Stimulated activated CD8-positive, alpha-beta memory T cell treated with anti-CD3 and anti-CD28 coated beads, Interleukin-15, amount 100 ng/mL, for 4 hours (primary cell): ENCODE measurements at places on chromosomes 7 and 10.

GRCh38 chr7:69696054-69696591 lies 97.8 kb downstream of the AUTS2 start:
- no peak for DNase-seq

DNA sequence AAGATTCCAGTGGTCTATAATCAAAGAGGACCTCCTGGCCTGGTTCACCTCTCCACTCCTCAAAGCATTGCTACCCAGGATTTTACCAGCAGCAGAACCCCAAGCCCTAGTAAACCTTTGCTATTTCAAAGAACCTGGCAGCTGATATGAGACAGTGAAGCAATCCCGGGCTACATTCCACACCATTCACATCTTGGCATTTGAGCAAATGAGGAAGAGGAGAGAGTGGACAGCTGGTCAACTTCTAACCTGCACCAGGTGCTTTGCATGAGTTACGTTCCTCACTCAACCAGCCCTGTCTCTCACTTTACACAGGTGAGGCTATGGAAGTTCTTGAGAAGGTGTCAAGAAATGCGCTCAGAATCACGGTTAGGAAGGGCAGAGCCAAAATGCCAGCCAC lies 1.1 kb downstream of the CCDC3 start:
- no peak for DNase-seq

DNA sequence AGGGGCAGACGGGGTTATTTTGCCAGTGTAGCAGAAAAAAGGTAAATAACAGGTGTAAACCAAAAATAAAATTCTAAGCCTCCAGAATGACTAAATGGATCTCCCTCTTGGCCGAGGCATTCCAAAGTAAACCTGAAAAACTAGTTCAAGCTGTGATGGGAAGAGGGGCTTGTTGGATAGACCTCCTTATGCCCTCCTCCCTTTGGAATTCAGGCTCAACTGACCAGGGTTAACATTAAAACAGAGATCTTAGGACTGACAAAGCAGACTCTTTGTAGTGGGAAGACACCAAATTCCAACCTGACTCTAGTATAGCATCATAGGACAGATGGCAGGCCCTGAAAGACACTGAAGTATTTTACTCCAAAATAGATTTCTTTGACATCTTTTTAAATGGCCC lies 113.8 kb upstream of the ITGB1 start:
- no peak for DNase-seq

DNA sequence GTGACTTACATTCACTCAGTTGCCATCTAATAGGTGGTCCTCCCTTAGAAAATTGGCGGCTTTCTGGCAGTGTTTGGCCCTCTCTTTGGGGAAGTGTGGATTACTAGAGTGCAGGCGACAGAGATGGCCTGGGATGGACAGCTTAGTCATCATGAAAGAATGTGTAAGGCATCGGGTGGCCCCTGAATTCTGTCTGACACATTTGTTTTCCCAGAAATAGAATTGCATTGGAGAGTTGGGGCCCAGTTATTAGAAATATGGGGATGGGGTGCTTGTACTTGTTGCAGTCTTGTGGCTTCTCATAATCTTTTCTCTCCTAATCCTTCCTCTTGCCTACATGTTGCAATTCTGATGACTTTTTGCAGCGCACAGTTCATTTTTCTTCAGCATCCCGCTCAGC lies 13.8 kb downstream of the TCF7L2 start:
- no peak for DNase-seq

DNA sequence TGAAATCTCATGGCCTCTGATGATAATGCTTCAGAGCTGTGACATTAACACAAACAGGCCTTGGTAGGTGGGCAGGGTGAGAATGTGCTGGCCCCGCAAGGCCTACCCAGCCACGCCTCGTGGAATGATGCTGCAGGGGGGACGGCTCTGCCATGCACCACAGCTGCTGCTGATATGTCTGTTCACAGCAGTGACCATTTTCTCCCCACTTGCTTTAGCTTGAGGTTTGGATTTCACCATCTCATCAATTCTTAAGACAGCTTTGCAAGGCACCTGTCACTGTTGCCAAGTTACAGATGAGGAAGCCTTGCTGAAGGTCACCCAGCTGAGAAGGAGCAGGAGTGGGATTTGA lies 128.3 kb downstream of the PTPN20 start:
- no peak for DNase-seq

- DNase-seq: no peak
Measured at GRCh38 chr10:14601326-14601725, 173.4 kb downstream of the FAM107B start.

- no peak for DNase-seq
Measured at GRCh38 chr7:21429786-21430574, 2.1 kb downstream of the SP4 start.

- no peak for DNase-seq
Measured at GRCh38 chr10:8225187-8225586, 170.7 kb downstream of the GATA3 start.

- DNase-seq: no peak
Measured at GRCh38 chr7:128830231-128831177, at the start of gene FLNC. FLNC (plus strand) TSS chr7:128830406; CDS start chr7:128830638, 232 bp downstream.

GRCh38 chr7:31782411-31782991 lies 95.5 kb downstream of the PPP1R17 start:
- DNase-seq: no peak

DNA sequence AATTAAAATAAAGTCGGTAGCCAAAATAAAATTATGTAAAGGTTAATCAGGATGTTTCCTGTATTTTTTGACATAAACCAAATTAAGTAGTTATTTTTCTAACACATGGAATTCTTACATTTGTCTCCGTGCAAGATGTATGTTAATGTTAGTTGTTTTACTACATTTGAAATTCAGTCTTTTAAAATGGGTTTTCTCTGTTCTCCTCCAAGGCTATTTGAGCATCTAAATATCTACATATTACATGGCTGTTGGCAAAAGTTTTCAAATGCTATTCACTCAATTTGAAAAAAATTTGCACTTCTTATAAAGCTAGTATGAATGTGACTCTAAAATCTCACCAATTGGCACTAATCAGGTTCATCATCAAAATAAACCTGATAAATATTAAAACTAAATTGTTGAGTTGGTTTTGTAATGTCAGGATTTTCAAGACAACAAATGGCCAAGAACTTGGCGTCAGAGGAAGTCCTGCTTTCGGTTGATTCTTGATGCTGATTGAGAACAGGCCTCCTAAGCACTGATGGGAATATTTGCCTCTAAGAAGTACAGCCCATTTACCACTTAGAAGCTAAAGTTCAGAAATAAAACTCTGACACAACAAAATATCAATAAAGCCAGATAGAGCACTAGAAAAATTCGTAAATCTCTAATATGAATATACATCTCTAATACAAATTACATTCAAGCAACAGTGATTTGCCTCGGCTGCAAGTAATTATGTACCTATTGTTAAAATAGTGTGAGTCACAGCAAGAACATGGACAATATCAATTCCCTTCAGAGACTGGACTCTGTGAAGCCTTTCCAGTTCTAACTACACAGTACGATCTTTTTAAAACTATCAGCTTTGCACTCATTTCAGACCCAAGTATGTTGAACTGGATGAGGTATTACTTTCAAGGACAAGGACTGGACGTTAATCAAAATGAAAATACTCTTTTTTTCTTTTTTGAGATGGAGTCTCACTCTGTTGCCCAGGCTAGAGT lies 733.1 kb upstream of the C7orf33 start:
- no peak for DNase-seq

GRCh38 chr10:76981251-76981650 lies 656.4 kb downstream of the KCNMA1 start:
- DNase-seq: no peak

DNA sequence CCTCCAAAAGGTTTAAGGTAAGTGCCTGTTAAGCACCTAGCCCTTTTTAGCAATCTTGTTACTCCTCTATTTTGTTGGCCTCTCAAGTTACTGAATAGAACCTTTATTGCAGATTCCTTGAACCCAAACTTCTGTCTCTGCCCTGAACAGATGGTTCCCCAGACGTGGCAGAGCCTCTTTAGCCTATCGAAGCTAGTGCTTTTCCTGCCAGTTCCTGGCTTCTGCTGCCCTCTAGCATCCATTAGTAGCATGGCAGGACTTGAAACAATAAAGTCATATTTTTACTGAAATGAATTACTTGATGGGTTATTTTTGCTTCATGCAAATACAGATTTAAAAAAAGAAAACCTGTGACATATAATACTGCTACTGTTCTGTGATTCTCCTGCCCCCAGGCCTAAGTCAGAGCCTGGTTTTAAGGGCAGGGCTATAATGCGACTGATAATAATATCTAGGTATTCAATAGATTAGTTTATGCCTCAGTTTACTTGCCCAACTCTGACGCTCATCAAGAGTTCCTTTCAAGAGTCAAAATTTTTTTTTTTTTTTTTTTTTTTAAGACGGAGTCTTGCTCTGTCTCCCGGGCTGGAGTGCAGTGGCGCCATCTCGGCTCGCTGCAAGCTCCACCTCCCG lies 84.3 kb upstream of the PHF14 start:
- DNase-seq: no peak

DNA sequence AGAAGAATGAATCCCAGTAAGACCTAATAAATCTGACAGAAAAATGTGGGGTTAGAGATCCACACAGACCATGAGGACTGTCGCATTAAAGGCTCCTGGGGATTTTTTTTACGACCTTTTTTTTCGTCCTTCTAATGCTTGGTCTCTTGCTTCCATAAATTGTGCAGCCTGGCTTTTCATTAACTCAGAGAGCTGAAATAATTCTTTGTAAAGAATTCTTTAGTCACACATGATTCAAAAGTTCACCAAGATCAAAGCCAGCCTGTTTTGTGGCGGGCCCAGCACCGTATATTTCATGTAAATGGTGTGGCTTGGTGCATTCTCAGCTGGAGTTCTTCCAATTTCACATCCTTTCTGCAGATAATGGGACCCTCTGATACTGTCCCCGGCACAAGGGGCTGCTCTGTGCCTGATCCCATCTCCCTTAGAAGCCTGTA lies 206.6 kb upstream of the BMPER start:
- DNase-seq: no peak

GRCh38 chr10:96357038-96357620 lies 1.7 kb downstream of the OPALIN start:
- DNase-seq: no peak

GRCh38 chr7:96250776-96251361 lies 71.0 kb downstream of the SLC25A13 start:
- no peak for DNase-seq

- no peak for DNase-seq
Measured at GRCh38 chr10:5512881-5513612, 11.7 kb upstream of the CALML3 start.

- DNase-seq: no peak
Measured at GRCh38 chr7:420142-421093, 99.2 kb downstream of the PDGFA start.

DNA sequence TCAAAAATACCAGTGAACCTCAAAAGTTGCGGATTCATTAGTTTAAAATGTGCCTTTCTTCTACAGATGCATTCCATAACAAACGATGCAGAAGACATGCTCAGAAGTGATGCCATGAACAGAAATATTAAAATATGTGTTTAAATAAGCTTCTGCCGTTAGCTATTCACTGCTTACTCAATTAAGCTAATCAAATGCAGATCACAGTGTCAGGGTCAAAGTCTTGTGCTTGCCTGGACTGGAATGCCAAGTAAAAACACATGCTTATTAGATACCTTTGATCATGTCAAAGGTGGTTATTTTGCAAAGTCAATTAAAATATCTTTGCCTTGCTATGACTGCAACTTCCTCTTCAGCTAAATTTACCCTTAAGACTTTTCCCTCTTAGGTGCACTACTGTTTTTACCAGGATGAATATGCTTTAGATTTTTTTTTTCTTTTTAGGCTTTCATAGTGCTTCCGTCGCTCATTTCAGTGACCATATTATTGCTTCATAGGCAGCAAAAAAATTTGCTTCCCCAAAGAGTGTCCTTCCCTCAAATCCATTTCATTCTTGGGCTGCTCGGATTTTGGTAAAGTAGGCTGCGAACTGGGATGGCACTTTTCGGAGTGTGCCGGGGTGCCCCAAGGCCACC lies 905 bp downstream of the ASB13 start:
- no peak for DNase-seq

- no peak for DNase-seq
Measured at GRCh38 chr7:38309555-38309954, 36.1 kb upstream of the TARP start.

DNA sequence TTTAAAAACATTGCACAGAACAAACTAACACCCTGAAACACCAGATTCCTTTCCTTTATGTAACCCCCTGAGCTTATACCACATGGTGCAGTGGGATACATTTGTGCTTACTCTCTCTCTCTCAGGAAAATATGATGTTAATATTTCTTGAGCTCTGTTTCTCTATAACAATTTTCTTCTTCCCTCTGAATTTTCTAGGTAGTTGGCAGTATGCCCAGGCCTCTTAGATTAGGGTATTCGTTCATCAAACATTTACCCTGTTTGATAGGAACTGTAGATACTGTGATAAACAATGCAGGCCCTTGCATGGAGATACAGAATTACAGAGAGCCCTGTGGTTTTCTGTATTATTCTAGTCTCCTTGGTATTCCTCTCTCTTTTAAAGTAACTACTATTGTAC lies 567.8 kb downstream of the IPMK start:
- no peak for DNase-seq

- no peak for DNase-seq
Measured at GRCh38 chr10:73529089-73529832, 33.4 kb upstream of the PPP3CB start.

DNA sequence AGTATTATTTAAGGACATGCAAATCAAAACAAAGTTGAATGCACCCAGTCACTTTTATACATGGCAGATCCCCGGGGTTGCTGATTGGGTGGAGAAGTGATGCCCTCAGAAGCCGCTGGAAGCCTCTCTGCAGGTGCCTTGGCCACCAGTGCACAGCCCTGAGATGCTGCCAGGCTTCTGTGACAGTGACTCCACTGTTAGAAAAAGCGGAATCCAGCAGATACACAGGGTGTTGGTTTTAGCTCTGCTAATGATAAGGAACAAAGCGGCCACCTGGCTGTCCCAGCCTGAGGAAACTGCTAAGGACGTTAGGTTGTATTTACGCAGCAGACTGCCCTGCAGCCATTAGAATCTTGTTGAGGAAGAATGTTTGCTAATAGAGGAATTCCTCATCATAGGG lies 47.5 kb downstream of the JAKMIP3 start:
- no peak for DNase-seq

GRCh38 chr7:26151650-26151952 lies 397 bp upstream of the NFE2L3 start:
- DNase-seq: no peak

DNA sequence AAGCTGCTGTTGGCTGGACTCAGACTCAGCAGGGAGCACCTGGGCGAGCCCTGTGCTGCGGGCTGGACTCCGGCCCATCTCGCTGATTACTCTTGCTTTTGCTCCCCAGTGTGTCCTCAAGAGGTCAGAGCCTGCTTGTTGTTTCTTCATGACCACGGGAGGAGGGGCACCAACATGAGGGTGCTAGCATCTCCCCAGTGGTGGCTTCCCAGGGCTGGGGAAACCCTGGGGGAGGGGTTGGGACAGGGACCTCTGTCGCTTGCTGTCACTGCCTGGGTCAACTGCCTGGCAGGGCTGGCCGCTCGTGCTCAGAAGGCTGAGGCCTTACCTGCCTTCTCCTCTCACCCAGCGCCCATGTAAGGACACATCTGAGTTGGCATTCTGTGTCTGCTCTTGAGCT lies 152.3 kb upstream of the SHH start:
- no peak for DNase-seq

DNA sequence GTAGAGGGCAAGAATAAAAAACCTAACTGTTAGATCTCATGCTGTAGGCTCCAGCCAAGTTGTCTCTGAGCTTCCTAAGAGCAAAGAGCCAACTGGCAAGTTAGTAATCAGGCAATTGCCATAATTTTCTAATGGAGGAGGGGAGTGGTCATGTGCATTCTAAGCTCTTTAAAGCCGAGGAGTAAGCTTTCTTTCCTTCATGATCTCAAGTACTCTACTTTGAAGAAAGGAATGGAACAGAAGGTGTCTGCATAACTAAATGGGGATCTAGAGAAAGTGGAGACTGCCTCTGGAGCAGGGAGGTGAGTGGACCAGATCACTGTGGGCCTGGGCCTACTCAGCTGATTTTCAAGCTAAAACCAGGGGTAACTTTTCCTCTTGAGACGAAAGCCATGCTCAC lies 37.7 kb upstream of the TOMM7 start:
- no peak for DNase-seq
